ENCODE measurements at places on chromosomes 11 and 22.

GRCh38 chr22:44848296-44848741 is 95.9 kb downstream of the ARHGAP8 start:
- no peak for DNase-seq

- no peak for DNase-seq
These were observed 5.8 kb downstream of the TSSK2 start for GRCh38 chr22:19136915-19137314.

- DNase-seq, result no peak
These were observed at the start of gene FAM83F for GRCh38 chr22:39994566-39995392. Gene FAM83F, plus strand, starts transcription at chr22:39994954. Its CDS starts 89 bp downstream, at chr22:39995043.

GRCh38 chr11:12291313-12291712 is 86.1 kb upstream of the PARVA start:
- DNase-seq, result no peak

Measured in fibroblast of skin of left biceps (primary cell).